ENCODE measurements at places on chromosomes 5 and 9. TPM values are rescaled to one million over a fixed set of nuclear protein-coding genes. Genes with fewer than 3 reads are reported as not detected.
A peak's percentile ranks its signal among the peaks of the same experiment; 100 is the strongest.

Gene ARHGEF37
- total RNA-seq: 5.2 TPM

Gene TSLP
- not detected for total RNA-seq

Gene CPEB4
- total RNA-seq: 26.2 TPM

DNA sequence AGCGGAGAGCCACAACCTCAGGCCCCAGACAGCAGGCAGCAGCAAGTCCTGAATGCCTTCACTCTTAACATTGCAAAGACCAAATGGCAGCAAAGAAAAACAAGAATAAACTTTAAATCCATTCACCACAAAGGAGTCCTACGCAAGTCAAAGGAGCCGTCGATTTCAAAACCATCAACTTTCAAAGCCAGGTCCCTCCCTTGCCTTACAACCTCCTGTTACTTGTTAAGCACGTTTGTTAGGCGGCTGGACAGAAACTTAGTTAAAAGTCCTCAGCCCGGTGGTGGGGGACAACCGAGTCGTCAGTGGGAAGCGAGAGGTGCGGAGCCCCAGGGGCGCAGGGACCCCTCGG, 938 bp downstream of the LPAR1 start:
- peak; percentile 23 for DNase-seq

- DNase-seq: no peak
Measured at GRCh38 chr9:28207657-28208056, 634.4 kb upstream of the C9orf72 start.

- no peak for DNase-seq
Measured at GRCh38 chr9:10173561-10173960, 439.2 kb downstream of the PTPRD start.

DNA sequence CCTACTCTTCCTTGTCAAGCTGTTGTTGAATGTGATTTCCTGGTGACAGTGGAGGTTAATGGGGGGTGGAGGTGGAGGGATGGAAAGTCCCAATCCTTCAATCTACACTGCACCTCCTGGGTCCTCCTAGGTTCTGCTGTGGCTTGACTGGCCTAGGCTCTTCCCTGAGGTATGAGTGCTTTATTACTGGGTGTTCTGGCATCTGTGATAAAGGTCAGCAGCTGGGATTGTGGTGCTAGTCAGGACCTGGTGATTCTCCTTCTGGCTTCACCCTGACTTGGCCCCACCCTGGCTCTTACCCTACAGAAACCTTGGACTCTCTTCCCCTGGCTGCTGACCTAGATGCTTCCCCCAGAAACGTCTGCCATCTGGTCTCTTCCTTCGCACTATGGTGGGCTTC, 194.3 kb downstream of the ARHGEF28 start:
- DNase-seq: peak; percentile 47

DNA sequence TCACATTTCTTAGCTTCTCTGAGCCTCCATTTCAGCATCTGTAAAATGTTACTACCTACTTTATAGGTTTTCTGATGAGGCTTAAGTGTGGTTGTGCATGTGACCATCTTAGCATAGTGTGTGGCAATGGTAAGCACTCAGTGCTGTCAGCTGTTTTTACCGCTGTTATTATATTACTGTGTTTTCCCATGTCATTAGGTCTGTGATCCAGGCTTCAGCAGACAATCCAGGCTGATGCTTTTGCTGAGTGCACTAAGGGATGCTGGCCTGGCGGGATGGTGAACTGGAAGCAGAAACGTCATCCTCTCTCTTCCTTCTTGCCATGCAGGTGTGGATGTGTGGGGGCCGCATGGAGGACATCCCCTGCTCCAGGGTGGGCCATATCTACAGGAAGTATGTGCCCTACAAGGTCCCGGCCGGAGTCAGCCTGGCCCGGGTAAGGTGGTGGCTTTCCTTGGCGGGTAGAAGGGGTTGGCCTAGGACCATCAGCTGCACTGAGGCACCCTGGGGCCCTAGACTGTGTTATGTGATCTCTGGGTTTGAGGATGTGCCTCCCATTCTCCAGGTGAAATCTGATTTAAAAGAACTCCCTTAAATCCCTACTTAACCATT, 41.9 kb upstream of the SAP30L start:
- DNase-seq: no peak

- DNase-seq: no peak
Measured at GRCh38 chr5:53482717-53483638, 2.5 kb downstream of the FST start.

DNA sequence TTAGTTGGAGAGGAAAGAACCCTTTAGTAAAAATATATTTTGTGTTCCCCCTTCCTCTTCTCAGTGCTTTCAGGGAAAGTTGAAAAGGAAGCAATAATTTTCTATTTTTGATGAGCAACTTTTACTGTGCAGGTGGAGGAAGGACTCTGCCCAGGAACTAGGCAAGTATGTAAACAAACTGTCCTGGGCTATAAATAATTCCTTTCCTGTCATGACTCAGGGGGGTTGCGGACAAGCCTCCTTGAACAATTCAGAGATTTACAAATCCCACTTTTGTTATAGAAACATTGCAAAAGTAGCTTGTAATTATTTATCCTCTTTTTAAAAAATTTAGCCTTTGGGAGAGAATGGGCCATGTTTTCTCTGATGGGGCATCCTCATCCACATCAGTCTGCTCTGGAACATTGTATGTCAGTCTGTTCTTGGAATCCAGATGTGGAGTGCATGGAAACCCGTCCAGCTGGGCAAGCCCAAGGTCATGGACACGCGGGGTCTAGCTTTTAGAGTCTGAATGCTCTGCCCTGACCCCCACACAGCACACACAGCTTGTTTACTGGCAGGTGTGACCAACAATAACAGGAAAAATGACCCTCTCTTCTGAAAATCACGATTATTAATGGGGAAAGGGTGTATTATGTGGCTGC, 127.6 kb downstream of the GADD45G start:
- peak; percentile 25 for DNase-seq

- no peak for DNase-seq
Measured at GRCh38 chr5:172545291-172545801, 91.0 kb upstream of the SH3PXD2B start.

DNA sequence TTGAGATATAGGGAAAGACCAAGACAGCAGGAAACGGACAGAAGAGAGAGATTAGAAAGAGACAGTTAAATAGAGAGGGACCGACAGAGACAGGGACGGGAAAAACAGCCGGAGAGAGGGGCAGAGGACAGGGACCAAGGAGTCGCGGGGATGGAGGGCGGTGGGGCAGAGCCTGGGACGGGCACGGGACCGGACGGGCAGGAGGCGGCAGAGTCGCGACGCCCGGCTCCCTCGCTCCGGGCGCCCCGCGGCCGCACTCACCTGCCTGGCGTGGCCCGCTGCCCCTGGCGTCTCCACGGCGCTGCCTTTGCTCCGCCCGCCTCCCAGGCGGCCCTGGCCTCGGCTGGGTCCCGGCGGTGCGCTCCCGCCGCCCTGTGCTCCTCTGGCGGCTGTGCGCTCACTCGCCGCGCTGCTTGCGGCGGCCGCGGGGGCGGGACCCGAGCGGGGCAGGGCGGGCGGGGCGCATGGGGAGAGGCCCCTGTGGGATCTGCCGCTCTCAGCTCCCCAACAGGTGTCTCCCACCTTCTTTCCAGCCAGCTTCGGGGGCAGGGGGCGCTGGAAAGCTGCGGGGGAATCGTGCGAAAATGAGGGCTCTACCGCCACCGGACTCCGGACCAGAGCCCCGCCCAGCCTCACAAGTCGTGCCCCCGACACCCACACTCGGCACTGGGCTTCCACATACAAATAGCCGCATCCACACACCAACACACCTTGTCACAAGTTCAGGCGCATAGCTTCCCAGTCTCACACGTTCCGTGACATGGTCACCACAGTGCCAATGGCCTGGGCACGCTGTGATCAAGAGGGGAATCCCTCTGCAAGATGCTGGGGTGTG, at the start of gene ARID3C:
Gene ARID3C, minus strand, starts transcription at position 411 of the 835 bp plus-strand sequence. CDS start 1,052 bp downstream, outside the sequence.
- peak; percentile 28 for DNase-seq

Data from PC-3 (cell line).